Activated naive CD4-positive, alpha-beta T cell (primary cell): ENCODE measurements at places on chromosomes 2 and 18.

GRCh38 chr2:74052732-74053710, 68.3 kb downstream of the TET3 start:
- no peak for DNase-seq

- DNase-seq = no peak
Observed at GRCh38 chr2:140348826-140349225, 1568.6 kb upstream of the NXPH2 start.

DNA sequence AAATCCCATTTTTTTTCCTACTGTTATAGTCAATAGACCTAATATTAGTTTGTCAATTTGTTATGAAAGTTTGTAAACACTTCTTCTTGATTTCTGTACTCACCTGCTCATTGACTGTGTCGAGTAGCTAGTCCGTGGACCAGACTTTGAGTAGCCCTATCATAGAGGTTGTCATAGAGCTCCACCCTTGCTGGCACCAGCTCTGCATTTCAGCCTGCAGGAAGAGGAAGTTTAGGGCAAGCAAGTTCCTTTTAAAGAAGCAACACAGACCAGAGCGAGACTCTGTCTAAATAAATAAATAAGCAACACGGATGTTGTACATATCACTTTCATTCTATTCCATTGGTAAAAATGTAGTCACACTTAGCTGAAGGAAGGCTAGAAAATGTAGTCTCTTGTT, 74.0 kb downstream of the MCFD2 start:
- DNase-seq = no peak

DNA sequence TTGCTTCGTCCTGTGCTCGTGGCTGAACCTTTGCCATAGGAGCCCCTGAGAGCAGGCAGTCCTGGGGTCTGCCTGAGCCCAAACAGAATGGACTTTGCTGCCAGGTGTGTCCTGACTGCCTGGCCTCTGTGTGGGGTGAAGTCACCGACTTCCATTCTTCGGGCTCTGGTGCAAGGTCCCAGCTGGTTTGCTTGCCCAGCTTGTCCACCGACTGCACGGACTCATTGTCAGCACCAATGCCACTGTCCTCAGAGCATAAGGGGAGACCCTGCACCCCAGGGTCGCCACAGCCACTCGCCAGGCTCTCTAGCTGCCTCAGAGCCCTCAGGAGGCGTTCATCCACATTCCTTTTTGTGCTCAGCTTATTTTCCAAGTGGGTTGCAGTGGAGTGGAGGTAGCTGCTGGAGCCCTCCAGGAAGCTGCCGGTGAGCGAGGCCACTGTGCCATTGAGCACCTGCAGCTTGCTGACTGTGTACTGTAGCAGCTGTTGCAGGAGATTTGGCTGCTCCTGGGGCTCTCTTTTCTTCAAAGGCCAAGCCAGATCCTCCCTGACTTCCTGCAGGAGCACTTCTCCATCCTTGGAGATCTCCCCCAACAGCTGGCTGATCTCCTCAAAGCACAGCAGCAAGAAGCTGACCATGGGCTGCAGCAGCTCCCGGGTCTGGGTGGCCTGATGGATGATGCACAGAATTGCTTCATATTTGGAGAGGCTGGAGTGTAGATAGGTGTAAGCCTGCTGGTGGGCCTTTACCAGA, 1.2 kb downstream of the PCARE start:
- DNase-seq = no peak

DNA sequence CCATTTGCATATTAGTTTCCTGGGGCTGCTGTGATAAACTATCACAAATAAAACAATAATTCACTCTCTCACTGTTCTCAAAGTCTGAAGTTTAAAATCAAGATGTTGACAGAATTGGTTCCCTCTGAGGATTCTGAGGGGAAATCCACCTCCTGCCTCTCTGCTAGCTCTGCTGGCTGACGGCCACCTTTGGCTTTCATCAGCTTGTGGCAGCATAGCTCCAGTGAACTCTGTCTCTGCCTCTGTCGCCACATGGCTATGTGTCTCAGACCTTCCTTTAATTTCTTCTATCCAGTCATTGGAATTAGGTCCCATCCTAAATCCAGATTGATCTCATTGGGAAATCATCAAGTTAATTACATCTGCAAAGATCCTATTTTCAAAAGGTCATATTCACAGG, 38.9 kb upstream of the TRIM43 start:
- no peak for DNase-seq

DNA sequence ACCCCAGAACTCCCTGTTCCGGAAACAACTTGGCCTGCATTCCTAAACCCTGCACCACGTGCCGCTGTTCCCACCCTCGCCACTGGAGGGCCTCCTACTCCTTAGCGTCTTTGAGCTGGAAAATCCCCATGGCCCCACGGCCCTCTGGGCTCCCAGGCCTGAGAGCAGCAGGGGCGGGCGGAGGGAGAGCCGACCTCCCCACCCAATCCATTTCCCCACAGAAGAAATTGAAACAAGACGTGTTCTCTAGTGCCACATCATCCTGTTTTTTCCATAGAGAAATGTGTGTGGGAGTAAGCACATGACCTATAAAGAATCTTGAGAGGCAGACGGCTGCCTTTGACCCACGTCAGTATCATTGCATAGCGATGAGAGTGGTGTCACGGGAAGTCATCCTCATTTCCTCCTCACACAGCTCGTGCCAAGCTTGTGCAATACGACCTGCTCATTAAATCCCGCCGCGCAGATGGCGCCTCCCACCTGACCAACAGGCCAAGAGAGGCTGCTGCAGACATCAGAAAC, 79.2 kb downstream of the LAMA1 start:
- no peak for DNase-seq

DNA sequence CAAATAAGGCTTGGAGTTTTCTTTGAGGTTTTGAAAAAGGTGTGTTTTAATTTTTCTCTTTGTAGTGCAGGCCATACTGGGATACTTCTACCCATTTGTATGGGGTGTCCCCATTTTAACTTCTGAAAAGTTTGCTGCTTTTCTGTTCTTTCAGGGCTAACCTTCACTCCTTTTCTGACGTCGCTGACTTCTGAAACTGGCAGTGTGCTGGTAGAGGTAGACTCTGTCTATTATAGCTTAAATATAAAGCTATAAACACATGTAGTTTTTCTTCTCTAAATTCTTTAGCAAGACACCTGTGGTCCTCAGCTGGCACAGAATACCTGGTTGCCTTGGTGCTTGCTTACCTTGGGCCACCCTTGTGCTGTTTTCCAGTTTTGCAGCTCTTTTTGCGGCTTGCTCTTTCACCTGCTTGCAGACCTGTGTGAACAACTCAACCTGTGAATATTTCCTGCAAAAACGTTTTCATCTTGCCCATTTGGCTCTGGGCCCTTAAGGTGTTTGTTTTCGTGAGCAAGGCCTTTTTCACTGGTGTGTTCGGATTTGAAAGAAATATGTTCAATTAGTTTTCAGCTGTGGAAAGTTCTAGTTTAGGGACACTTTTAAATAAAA, 42.2 kb downstream of the PHLPP1 start:
- DNase-seq = no peak

DNA sequence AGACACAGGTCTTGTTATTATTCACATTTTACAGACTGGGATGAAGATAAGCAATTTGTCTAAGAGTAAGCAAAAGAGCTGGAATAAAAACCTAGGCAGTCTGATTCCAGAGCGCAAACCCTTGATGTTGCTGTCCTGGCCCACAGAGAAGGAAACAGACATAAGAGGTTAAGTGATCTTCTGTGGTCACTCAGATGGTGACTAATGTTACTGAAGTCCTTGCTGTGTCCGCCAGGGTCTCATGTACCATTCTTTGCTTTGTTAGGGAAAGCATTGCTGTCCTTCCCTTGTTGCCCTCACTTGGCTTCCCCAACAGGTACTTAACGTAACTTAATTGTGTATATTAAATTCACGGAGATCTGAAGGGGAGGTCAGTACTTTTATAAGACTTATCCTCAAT, 14.9 kb upstream of the FAP start:
- DNase-seq = no peak

- no peak for DNase-seq
Observed at GRCh38 chr2:72673279-72673678, 152.6 kb downstream of the EXOC6B start.

DNA sequence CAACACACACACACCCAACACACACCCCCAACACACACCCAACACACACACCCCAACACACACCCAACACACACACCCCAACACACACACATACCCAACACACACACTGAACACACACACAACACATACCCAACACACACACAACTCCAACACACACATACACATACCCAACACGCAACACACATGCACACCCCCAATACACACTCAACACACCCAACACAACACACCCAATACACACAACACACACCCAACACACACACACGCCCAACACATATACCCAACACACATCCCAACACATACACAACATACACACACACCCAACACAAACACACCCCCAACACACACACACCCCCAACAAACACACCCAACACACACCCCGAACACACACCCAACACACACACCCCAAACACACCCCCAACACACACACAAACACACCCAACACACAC, 8.2 kb upstream of the STK25 start:
- DNase-seq = no peak

DNA sequence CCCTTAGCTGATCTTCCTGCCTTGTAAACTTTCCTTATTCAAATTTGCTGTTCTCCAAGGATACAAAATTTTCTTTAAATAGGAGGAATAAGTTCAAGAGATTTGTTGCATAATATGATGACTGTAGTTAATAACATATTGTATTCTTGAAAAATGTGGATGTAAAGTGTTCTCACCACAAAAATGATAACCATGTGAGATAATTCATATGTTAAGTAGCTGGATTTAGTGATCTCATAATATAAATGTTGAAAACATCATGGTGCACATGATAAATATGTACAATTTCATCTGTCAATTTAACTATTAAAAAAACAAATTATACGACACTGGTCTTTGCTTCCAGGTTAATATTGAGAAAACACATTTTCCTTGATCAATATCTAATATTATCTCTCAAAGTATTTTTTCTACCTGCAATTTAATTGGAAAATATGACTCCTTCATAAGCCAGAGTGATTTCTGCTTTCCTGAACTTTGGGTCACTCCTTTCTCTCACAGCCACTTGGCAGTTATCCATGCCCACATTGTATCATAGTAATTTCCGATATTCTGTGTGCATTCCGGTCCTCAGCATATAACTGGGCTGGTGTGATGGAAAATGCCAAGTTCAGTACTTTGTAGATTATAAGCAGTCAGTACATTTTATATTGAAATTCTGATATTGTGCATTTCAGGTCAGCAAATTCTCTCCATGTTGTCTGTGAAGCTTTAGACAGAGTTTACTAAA, 152.6 kb downstream of the GULP1 start:
- no peak for DNase-seq

DNA sequence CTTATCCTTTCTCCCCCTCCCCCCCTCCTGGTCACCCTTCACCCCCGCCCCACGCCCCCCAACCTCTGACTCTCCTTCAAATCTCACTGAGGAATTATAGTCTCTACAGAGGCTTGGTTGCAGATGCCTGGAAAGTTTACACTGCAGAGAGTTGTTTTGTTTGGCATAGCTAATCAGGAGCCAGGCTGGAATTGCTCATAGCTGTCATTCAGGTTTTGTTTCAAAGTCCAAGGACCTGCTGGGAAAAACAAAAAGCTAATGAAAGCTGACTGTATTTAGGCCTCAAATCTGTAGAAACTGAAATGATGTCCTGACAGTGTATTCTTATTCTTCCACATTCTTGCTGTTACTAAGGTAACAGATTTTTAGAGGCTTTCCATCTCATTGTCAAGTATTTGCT, 22.6 kb downstream of the GREB1L start:
- DNase-seq = no peak

GRCh38 chr2:226763320-226763719, 36.3 kb downstream of the IRS1 start:
- no peak for DNase-seq

GRCh38 chr2:47896450-47896968, 9.8 kb downstream of the FBXO11 start:
- no peak for DNase-seq

DNA sequence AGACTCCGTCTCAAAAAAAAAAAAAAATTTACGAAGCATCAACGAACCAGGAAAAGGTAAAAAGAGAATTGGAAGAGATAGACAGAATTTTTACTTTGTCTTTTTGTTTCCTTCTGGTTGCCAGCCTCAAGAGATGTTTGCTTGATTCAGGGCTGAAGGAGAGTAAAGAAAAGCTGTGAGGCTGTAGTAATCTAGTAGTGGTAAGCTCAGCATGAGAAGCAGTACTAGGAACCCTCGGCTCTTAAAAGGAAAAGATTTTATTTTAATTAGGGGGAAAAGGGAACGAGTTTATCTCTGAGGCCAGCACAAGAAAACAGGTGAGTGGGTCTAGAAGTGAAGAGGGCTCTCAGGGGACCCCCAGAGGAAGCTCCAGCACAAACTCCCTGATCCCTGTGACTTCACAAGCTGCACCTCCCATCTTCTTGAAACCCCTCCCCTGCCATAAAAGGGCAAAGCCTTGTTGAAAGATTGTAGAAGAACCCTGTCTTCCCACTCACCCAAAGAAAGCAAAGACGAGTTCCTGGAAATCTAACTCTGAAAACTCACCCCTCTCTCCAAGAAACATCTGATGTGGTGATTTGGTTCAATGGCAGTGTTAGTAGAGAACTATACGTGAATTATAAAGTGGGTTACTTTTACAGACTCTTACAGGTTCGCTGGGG, 8.6 kb downstream of the RBMS1 start:
- DNase-seq = no peak

DNA sequence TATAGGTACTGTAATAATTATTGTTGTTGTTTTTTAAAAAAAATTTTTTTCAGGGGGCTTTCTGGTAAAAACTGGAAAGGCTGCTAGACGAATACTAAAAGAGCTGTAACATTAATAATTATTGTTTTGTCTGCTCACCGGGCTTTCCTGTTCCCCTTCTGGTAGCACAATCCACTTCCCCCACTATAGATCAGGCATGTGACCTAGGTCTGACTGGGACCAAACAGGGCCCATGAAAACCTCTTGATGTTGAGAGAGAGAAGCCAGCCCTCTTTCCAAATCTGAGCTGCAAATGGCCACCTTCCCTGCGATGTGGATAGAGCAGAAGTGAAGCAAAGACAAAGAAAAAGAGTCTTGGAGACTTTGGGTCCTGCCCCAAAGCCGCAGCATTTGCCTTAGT, 23.4 kb downstream of the SH2D6 start:
- DNase-seq = no peak

- DNase-seq = no peak
Observed at GRCh38 chr2:20415511-20415918, 31.4 kb upstream of the RHOB start.

- no peak for DNase-seq
Observed at GRCh38 chr18:48616484-48617255, 77.8 kb downstream of the CTIF start.

GRCh38 chr2:190887089-190887488, 6.5 kb downstream of the GLS start:
- no peak for DNase-seq

- no peak for DNase-seq
Observed at GRCh38 chr18:32441533-32441932, 29.1 kb downstream of the GAREM1 start.
